Temporal lobe (tissue), 4 donors: ENCODE measurements at places on chromosomes 16 and 17. TPM values are rescaled to one million over a fixed set of nuclear protein-coding genes. Genes with fewer than 3 reads are reported as not detected.

CPD gene
- 52.6 TPM for total RNA-seq

BAHCC1 gene
- total RNA-seq: 16.7 TPM

LGALS9B gene
- not detected for total RNA-seq

MILR1 gene
- 0.98 TPM for total RNA-seq

TBC1D3C gene
- total RNA-seq: under 0.01 TPM

FADS6 gene
- 0.98 TPM for total RNA-seq

GNAO1 gene
- 66.6 TPM for total RNA-seq

RGS9 gene
- 13.8 TPM for total RNA-seq

ERN2 gene
- not detected for total RNA-seq

CDH16 gene
- not detected for total RNA-seq

KRTAP4-1 gene
- total RNA-seq: not detected

RNF227 gene
- total RNA-seq: 10.8 TPM

WSB1 gene
- 224 TPM for total RNA-seq

KIF18B gene
- 0.25 TPM for total RNA-seq

HSD17B1 gene
- total RNA-seq: 0.98 TPM

CACNG5 gene
- total RNA-seq: 0.98 TPM

RAB40C gene
- 20.9 TPM for total RNA-seq

PYDC1 gene
- total RNA-seq: 0.49 TPM

UBALD2 gene
- 4.4 TPM for total RNA-seq

SDR42E2 gene
- total RNA-seq: under 0.01 TPM
